CD8-positive, alpha-beta memory T cell (primary cell): ENCODE measurements at places on chromosomes 6 and 20.

DNA sequence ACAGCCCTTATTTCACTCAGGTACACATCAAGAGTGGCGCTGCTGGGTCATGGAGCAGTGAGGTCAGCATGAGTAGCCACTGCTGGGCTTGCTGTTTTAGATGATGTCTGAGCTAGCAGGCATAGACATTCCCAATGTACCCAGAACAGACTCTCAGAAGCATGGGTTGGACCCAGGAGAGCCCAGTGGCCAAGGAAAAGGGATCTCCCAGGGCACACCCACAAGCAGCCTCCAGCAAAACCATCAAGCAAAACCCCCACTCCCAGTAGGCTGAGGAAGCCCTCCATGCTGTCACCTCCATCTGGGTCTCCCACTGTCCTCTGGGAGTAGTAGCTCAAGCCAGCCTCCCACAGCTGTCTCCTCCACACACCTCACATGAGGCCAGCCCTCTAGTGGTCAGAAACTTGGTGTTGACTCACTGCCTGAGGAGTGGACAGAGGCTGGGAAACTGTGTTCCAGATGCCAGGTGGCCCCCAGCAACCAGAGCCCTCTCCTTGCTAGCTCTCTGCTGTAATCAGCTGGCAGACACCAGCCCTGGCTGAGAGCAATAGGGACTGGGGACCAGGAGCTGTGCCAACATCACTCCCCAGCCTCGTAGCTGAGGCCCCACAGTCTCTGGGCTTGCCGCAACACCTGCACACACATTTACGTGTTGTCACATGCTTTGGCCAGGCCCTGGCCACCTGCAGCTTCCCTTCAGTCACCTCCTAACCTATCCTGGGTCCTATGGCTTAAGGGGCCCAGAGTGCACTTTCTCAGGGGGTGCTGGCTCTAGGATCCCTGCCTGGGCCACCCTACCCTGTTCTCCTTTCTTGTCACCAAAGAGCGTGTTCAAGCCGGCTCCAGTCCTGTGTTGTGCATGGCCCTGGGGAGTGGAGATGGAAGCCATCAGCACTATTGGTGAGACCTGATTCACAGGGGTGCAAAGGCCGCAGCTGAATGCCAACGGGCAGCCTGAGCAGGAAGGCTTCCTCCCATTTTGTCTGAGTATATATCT is 1.9 kb upstream of the AP5S1 start:
- no peaks in the 10 kb centered on the region for H3K27me3 ChIP-seq
- no peak for DNase-seq
- H3K4me1 ChIP-seq = peaks cover 62% of the 10 kb centered on the region
- no peak overlapping the region for H3K27ac ChIP-seq
- H3K36me3 ChIP-seq = peaks cover 7% of the 10 kb centered on the region

DNA sequence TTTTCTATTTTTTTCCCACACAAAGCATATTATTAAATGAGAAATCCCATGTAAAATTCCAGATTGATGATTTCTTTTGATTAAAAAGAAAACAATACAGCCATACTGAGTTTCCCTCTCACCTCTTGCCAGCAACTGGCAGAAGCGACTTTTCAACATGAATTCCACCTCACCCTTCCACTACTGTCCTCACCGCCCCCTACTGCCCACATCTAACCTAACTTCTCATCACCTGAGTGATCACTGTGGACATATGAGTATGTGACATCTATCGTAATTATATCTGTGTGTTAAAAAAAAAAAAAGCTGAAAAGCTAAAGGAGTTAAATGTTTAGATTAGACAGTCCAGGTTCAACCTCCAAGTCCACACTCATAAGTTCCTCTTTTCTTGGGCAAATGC is 528.6 kb downstream of the PRKN start:
- no peaks in the 10 kb centered on the region for H3K27me3 ChIP-seq
- H3K4me3 ChIP-seq = no peak overlapping the region
- no peaks in the 10 kb centered on the region for H3K36me3 ChIP-seq
- H3K4me1 ChIP-seq = no peaks in the 10 kb centered on the region

GRCh38 chr6:79538106-79538971 is 1.1 kb upstream of the LCA5 start:
- DNase-seq = no peak
- H3K27ac ChIP-seq = peak overlapping the region; percentile 7
- no peak overlapping the region for H3K4me3 ChIP-seq
- no peaks in the 10 kb centered on the region for H3K27me3 ChIP-seq

- no peak for DNase-seq
- H3K4me1 ChIP-seq = no peaks in the 10 kb centered on the region
- H3K36me3 ChIP-seq = no peaks in the 10 kb centered on the region
- H3K27ac ChIP-seq = no peak overlapping the region
- H3K4me3 ChIP-seq = no peak overlapping the region
- H3K27me3 ChIP-seq = no peaks in the 10 kb centered on the region
Measured at GRCh38 chr6:21780141-21780540, 186.6 kb downstream of the SOX4 start.

GRCh38 chr20:60491051-60491581 is 532.9 kb downstream of the CDH26 start:
- no peak overlapping the region for H3K27ac ChIP-seq
- H3K27me3 ChIP-seq = no peaks in the 10 kb centered on the region
- no peaks in the 10 kb centered on the region for H3K4me1 ChIP-seq

DNA sequence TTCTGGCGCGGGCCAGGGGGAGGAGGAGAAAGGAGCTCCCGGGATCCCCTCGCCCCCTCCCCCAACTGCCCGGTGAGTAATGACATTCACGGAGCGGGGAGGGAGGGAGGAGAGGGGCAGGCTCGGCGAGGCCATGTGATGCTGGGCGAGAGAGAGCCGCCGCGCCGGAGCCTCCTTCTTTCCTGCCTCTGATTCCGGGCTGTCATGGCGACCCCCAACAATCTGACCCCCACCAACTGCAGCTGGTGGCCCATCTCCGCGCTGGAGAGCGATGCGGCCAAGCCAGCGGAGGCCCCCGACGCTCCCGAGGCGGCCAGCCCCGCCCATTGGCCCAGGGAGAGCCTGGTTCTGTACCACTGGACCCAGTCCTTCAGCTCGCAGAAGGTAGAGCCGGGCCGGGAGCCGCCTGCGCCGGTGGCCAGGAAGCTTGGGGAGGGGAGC is at the start of gene GDAP1L1:
Gene GDAP1L1 (plus strand): TSS at position 178 of the 441 bp plus-strand sequence. CDS start 27 bp downstream, at position 205.
- no peak within 1 kb of the TSS for H3K27ac ChIP-seq
- H3K4me3 ChIP-seq = no peak within 1 kb of the TSS
- H3K36me3 ChIP-seq = no peaks in the 10 kb centered on the region
- no peaks in the 10 kb centered on the region for H3K4me1 ChIP-seq
- DNase-seq = no peak
- peaks cover 11% of the 10 kb centered on the region for H3K27me3 ChIP-seq

DNA sequence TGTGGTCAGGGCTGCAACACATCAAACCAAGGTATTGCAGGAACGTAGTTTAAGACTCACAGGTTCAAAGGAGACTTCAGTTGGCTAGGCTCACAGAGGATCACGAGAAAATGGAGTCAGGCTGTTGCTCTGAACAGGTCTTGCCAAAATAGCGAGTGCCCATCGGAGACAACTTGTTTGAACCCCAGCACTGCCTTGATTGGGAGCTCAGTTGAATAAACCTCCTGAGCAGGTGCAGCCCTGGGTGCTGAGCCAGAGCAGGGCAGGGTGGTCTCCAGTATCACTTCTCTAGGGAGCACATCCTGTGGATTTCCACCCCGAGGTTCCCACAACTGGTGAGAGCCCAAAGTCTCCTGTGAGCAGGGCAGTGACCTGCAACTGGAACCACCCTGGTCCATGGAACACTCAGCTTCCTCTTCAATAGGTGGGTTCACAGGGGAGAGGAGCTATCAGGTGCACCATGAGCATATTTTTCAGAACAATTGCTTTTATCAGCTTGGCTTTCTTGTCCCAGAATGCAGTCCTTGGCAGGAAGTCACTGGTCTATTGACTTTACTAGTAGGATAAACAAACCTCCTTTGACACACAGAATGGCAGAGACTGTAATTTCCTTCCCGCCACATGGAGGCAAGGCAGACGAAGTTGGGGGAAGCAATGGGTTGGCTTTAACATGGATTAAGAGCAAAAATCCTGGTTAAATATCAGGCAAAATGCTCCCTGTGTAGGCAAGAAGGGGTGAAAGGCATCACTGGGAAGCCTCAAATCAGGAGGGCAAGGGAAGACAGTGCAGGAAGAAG is 267.7 kb upstream of the FOXQ1 start:
- no peaks in the 10 kb centered on the region for H3K4me1 ChIP-seq
- no peaks in the 10 kb centered on the region for H3K27me3 ChIP-seq
- H3K36me3 ChIP-seq = no peaks in the 10 kb centered on the region
- no peak overlapping the region for H3K27ac ChIP-seq
- no peak for DNase-seq

DNA sequence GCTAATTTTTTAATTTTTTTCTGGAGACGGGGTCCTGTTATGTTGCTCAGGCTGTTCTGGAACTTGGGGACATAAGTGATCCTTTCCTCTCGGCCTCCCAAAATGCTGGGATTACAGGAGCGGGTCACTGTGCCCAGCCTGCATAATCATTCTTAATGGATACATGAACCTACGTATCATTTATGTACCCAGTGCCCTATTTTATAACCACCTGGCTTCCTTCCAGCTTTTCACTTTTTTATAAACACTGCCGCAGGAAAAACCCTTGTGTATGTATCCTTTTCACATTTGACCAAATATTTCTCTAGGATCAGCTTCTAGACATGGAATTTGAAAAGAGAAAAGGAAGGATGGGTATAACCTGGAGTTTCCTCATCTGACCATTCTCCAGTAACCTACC is 85.6 kb upstream of the RIN2 start:
- H3K4me1 ChIP-seq = no peaks in the 10 kb centered on the region
- DNase-seq = no peak
- no peaks in the 10 kb centered on the region for H3K27me3 ChIP-seq
- H3K27ac ChIP-seq = no peak overlapping the region
- H3K36me3 ChIP-seq = no peaks in the 10 kb centered on the region
- no peak overlapping the region for H3K4me3 ChIP-seq

DNA sequence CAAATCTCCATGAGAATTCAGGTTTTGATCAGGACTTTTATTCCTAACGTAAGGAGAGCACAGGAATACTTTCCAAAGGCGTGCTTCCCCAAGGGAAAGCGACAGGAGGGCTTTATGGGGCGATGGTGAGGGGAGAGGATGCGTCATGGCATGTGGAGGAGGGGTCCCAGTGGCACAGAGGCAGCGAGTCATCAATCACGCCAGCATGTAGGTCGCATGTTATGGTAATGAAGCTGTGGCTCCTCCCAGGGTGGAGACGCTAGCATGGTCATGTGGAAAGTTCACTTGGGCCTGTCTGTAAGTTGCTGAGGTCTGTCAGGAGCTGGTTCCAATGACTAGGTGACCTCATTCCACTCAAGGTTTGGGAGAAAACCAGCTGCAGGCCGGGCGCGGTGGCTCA is 35.3 kb upstream of the PAX1 start:
- H3K4me1 ChIP-seq = no peaks in the 10 kb centered on the region
- H3K4me3 ChIP-seq = no peak overlapping the region
- H3K36me3 ChIP-seq = no peaks in the 10 kb centered on the region
- no peaks in the 10 kb centered on the region for H3K27me3 ChIP-seq
- DNase-seq = no peak
- H3K27ac ChIP-seq = no peak overlapping the region

- peaks cover 3% of the 10 kb centered on the region for H3K27me3 ChIP-seq
- no peak overlapping the region for H3K4me3 ChIP-seq
- H3K36me3 ChIP-seq = no peaks in the 10 kb centered on the region
- H3K4me1 ChIP-seq = no peaks in the 10 kb centered on the region
Measured at GRCh38 chr6:52102405-52102804, 15.0 kb upstream of the PKHD1 start.

- no peaks in the 10 kb centered on the region for H3K36me3 ChIP-seq
- H3K4me1 ChIP-seq = peaks cover 20% of the 10 kb centered on the region
- no peak for DNase-seq
- no peak overlapping the region for H3K27ac ChIP-seq
Measured at GRCh38 chr6:159931112-159931511, 37.8 kb upstream of the IGF2R start.

DNA sequence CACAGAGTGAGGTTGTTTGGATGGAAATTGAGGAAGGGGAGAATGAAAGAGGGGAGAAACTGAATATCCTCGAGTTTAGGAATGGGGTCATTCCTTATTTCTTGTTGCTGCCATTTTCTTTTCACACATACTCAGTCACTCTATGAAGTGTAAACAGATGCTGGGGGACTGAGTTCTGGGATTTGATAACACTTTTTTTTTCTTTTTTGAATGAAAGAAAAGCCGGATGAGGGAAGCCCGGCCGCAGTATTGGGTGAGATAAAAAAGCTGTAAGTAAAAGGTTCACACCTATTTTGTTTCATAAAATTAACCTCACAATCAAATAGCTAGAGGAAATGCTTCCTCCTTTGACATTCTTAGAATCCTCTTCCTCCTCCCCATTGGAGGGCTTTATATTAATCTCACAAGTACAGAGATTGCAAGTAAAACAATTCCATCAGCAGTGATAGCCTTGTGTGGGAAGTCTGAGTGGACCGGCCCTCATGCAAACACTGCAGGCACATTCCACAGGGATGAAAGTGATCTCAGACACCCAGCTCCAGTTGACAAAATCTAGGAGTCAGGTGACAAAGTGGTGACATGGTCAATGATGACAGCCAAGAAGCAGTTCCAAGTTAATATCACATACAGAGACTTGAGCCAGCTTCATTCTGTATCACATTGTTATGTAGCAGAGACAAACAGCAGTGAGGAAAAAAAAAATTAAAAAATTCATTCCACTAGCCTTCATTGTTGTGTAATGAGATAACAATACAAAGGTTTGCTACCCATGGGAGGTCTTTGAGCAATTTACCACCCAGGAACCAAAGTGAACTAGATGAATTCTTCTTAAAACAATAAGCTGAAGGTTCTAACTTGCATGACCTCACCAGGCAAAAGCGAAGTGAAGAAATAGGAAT is 391.1 kb upstream of the HSF2 start:
- H3K27me3 ChIP-seq = no peaks in the 10 kb centered on the region
- no peaks in the 10 kb centered on the region for H3K36me3 ChIP-seq
- no peaks in the 10 kb centered on the region for H3K4me1 ChIP-seq
- no peak overlapping the region for H3K4me3 ChIP-seq
- no peak overlapping the region for H3K27ac ChIP-seq

DNA sequence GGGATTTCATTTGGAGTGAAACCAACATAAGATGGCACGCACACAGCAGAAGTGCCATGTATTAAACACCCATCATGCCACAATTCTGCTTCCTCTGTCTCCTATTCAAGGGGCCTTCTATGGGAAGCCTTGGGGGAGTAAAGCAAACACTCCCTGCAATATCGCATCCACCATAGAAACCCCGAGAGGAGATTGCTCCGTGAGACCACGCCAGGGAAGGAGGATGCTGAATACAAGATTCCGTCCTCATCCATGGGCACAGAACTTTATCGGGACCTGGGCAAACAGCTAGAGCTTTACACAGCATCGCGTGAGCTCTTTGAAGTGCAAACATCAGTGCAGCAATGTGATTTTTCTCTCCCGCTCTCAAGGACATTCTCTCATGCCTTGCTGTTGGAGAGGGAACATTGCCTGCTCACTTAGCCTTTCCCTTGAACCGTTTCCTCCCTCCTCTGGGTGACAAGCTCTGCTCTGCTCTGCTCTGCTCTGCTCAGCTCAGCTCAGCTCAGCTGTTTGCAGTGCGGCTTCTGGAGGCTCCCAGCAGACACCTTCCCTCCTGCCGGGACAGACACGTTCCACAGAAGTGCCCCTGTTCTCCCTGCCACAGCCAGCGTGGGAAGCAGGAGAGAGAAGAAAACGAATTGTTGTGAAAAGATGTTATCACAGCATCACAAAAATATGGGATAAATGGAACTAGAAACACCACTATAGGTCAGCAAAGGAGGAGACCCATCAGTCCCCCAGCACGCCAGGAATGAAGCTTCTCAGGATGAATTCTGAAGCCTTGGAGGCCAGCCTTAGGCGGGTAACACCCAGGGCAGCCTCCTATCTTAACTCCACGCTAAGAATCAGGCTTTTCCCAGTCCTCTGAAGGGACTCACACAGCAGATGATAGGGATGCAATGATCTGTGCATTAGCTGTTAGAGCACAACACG is 48.2 kb downstream of the RNASET2 start:
- H3K4me1 ChIP-seq = peaks cover 12% of the 10 kb centered on the region
- H3K36me3 ChIP-seq = no peaks in the 10 kb centered on the region
- H3K27ac ChIP-seq = no peak overlapping the region
- no peak for DNase-seq
